NT2/D1 (cell line): ENCODE measurements at places on chromosomes 1 and 21.

GRCh38 chr1:48251323-48251722 lies 28.8 kb downstream of the SLC5A9 start:
- DNase-seq = no peak

GRCh38 chr1:235709018-235709417 lies 59.4 kb upstream of the GNG4 start:
- no peak for DNase-seq

- no peak for DNase-seq
Observed at GRCh38 chr1:224543453-224543852, 72.7 kb upstream of the CNIH3 start.

- no peak for DNase-seq
Observed at GRCh38 chr1:168093616-168094015, 43.1 kb downstream of the GPR161 start.

GRCh38 chr21:34187935-34188334 lies 114.6 kb downstream of the MRPS6 start:
- DNase-seq = no peak
